NCI-H1105 (cell line): ENCODE measurements at places on chromosomes 13 and 19.

DNA sequence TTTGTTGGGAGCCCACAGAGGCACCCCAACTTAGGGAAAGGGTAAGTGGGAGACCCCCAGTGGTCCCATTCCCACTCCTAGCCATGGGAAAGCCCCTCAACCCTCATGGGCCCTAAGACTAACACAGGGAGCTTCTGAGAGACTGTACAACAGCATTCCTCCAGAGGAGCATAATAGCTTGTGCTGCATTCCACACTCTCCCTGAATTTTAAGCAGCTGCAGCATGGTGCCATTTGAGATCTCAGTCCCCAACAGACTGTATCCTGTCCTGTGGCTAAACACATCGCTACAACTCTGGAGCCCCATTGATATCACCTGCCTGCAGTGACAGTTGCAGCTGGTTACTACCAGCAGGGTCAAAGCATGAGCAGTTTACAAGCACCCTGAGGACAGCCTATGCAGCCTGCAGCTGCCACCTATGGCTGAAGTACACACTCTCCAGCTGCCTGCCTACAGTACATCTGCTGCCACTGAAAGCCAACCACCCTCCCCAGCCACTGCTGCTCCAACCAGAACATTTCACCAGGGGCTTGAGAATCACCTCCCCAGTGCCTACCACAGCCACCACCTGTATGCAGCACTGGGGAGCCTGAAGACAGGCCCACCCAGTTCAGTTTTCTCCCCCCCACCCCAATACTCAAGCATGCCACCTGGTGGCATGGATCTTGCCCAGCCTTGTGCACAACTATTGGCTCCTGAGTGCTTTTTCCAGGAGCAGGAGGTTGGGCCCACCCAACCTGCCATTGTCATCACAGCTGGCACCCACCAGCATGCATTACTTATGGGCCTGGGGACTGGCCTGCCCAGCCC is 557.3 kb downstream of the GPC5 start:
- no peak for DNase-seq

- DNase-seq: no peak
These were observed 120.7 kb upstream of the SPATA13 start for GRCh38 chr13:24039621-24040475.

DNA sequence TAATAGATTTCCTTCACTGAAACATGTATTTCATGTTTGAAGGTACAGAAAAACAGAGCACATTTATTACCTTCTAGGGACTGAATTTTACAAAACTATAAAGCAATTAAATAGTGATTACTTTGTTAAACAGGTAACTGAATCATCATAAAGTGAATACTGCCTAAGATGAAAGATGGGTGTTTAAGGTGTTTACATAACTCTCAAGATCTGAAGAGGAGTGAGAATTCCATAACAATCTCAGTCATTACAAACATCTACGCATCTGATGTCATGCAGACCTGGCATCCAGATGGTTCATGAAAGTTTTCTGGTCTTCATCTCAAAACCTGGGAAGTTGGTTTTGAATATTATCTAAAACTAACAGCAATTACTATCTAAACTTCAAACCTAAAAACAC is 80.4 kb downstream of the MIPEP start:
- DNase-seq: no peak

DNA sequence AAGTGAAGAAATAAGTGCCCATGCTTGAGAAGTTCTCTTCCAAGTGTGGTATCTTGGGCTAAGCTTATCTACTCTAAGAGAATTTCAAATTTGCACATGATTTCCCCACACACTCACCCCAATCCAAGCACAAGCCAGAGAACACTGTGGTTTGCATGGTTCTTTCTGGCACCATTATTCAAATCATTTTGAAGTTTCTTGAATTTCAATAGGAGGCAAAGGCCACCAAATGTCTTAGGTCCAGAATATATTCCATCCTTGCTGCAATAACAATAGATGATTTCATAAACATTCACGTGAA is 359.7 kb downstream of the IRS2 start:
- no peak for DNase-seq

DNA sequence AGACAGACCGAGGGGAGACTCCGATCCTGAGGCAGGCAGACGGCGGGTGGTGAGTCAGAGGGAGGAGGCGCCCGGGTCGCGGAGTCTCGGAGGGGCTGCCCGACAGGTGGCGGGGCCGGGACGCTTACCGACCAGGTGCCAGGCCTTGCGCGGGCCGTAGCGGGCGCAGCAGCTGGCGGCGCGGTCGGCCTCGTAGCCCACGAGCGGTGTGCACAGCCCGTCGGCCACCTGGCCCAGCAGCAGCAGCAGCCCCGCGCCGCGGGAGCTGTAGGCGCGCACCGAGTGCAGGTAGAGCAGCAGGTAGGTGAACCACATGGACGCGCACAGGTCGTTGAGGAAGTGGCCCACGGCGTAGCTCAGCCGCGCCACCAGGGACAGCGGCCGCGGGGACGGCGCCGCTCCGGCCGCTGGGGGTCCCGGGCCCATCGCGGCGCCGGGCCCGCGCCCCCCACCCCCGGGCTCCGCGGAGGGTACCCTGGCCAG is 367 bp downstream of the MFSD12 start:
- no peak for DNase-seq
